ENCODE measurements at places on chromosomes 13 and 19.

DNA sequence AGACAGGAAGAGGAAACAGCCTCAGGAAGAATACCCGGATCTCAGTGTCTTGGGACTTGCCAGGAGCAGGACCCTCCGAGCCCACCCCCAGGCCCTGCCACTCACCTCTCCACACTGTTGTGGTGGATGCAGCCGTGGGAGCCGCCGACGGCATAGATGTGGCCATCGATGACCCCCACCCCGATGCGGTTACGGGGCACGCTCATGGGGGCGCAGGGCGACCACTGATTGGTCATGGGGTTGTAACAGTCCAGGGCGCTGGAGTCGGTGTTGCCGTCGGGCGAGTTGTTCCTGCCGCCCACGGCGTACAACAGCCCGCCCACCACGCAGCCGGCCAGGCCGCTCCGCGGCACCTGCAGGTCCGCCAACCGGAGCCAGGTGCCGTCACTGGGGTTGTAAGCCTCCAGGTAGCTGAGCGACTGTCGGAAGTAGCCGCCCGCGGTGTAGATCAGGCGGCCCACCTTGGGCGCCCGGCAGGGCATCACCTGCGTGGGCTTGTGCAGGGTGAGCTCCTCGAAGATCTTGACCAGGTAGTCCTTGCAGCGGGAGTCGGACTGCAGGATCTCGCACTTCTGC is 11.6 kb downstream of the KEAP1 start:
- no peak for DNase-seq

- no peak for DNase-seq
These were observed 6.3 kb upstream of the DNAAF3 start for GRCh38 chr19:55172741-55173140.

DNA sequence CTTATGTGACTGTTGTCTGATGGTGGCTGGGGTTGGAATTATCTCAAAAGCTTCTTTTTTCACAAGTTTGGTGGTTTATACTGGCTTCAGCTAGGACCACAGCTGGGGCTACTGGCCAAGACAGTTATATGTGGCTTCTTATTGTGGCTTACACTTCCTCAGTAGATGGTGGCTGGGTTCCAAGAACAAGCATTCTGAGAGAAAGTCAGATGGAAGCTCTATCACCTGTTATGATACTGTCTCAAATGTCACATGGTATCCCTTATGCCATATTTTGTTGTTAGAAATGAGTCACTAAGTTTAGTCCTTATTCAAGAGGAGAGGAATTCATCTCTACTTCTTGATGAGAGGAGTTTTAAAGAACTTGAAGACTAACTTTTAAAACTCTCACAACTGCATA is 41.6 kb downstream of the NDFIP2 start:
- DNase-seq = no peak

GRCh38 chr13:102017248-102017647 is 384.6 kb downstream of the FGF14 start:
- DNase-seq = no peak

GRCh38 chr13:23074075-23074828 is 106.5 kb upstream of the SGCG start:
- DNase-seq = no peak

- DNase-seq = peak; percentile 48
These were observed 49.8 kb upstream of the GTF3A start for GRCh38 chr13:27374650-27375049.
